ENCODE measurements at places on chromosomes 1 and 21. TPM values are rescaled to one million over a fixed set of nuclear protein-coding genes. Genes with fewer than 3 reads are reported as not detected.

- H3K27me3 ChIP-seq, result no peaks in the 10 kb centered on the region
- DNase-seq, result no peak
- peaks cover 10% of the 10 kb centered on the region for H3K36me3 ChIP-seq
- peaks cover 12% of the 10 kb centered on the region for H3K4me1 ChIP-seq
These were observed 104.0 kb upstream of the HP1BP3 start for GRCh38 chr1:20891091-20891490.

FNDC5 gene
- total RNA-seq, result 3.1 TPM

- no peaks in the 10 kb centered on the region for H3K36me3 ChIP-seq
- no peaks in the 10 kb centered on the region for H3K27me3 ChIP-seq
- no peak overlapping the region for H3K27ac ChIP-seq
- no peaks in the 10 kb centered on the region for H3K4me1 ChIP-seq
These were observed 37.1 kb upstream of the EXO1 start for GRCh38 chr1:241810769-241811405.

DNA sequence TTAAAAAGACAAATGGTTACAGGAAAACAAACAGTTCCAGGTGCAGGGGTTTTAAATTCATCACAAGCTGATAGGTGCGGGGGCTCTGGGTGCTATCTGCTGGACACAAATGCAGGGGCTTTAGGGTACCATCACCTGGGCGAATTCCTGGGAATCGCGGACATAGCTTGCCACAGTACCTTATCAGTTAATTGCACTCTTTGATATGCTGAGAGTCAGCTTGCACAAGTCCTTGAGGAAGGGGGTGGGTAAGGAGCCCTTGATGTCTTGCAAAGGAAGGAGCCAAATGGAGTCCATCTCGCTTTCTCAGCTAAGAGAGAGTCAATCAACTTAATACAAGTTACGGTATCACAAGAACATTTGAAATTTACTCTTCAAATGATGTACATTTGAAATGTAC, 25.4 kb upstream of the TMEM54 start:
- no peak for DNase-seq
- no peak overlapping the region for H3K4me3 ChIP-seq
- H3K36me3 ChIP-seq, result no peaks in the 10 kb centered on the region

TAL1 gene
- not detected for total RNA-seq

DBT gene
- 15.8 TPM for total RNA-seq

DNA sequence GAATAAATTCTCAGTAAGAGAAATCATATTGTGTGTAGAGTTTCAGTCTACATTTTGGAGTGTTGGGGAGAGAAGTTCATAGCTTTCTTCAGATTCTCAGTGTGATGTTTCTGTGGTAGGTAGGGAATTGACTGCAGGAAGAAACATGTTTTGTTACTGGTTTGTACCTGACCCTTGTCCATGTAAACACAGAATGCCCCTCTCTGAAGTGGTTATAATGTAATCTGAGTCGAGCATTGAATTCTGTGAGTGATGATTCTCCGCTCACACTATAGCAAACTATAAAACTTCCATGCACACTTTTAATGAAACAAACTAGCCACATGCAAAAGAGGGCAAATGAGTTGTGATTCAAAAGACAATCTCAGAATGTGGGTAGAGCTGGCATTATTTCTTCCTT, 433.2 kb downstream of the USP25 start:
- no peaks in the 10 kb centered on the region for H3K4me1 ChIP-seq
- no peaks in the 10 kb centered on the region for H3K27me3 ChIP-seq
- H3K36me3 ChIP-seq, result no peaks in the 10 kb centered on the region
- no peak for DNase-seq
- no peak overlapping the region for H3K4me3 ChIP-seq

GUCA2B gene
- not detected for total RNA-seq

ANKRD65 gene
- total RNA-seq, result 30.1 TPM

DNA sequence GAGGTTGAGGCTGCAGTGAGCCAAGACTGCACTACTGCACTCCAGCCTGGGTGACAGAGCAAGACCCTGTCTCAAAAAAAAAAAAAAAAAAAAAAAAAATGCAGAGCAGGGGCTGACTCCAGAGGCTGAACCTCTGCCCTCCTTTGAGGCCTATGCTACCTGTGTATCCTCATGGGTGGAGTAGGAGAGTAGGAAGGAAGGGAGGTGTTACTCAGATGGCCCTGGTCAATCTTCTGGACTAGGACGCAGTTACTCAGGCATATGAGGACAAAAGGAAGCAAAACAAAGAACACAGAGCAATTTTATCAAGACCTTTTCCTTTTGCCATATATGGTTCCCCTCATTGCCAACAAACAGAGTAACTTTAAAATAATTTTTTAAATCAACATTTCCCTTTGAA, 35.2 kb downstream of the TGFBR3 start:
- peaks cover 27% of the 10 kb centered on the region for H3K36me3 ChIP-seq
- H3K4me1 ChIP-seq, result peaks cover 74% of the 10 kb centered on the region

C1orf141 gene
- not detected for total RNA-seq

PGLYRP3 gene
- total RNA-seq, result not detected

- H3K36me3 ChIP-seq, result no peaks in the 10 kb centered on the region
- peaks cover 68% of the 10 kb centered on the region for H3K4me1 ChIP-seq
These were observed 407 bp upstream of the PIGV start for GRCh38 chr1:26787381-26787705.

- H3K4me3 ChIP-seq, result no peak overlapping the region
- no peak for DNase-seq
- H3K36me3 ChIP-seq, result peaks cover 6% of the 10 kb centered on the region
These were observed 26.0 kb downstream of the CCDC18 start for GRCh38 chr1:93206567-93206954.

GRCh38 chr1:183734543-183735036, 70.3 kb upstream of the RGL1 start:
- H3K4me1 ChIP-seq, result peaks cover 45% of the 10 kb centered on the region
- no peak overlapping the region for H3K4me3 ChIP-seq
- DNase-seq, result no peak
- peak overlapping the region; percentile 36 for H3K27ac ChIP-seq

DNA sequence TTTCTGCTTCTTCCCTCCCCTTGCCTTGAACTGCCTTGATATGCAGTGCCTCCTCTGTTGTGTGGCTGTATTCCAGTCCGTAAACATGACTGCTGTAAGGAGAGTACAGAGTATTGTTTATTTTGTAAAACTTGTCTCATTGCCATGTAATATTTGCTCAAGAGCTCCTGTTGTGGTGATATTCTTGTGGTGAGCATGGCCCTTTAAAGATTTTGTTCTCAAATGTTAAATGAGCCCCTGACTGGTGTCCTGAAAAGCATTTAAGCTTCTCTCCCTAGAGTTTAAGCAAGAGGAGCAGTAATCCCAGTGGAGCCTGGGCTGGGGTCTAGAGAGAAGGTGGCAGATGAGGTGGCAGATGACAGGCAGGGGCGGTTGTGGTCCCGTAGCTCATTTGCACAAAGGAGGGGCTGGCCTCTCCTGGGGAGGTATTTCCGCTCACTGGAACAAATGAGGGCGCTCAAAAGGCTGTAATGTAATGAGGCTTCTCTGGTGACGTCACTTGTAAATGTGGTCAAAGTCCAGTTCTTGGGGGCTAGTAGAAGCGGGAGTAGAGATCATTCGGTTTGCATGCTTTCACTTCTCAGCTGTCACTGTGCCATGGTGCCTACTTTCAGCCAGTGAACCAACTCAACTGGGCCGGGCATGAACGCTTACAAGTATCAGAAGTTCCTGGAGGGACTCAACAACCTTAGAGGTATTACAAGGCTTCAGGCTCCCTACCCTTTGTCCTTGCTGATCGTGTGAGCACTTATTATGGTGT, 46.0 kb upstream of the MACF1 start:
- H3K36me3 ChIP-seq, result peaks cover 3% of the 10 kb centered on the region
- peaks cover 69% of the 10 kb centered on the region for H3K4me1 ChIP-seq
- H3K27me3 ChIP-seq, result no peaks in the 10 kb centered on the region
- H3K4me3 ChIP-seq, result peak overlapping the region; percentile 69

- no peaks in the 10 kb centered on the region for H3K36me3 ChIP-seq
- H3K4me3 ChIP-seq, result no peak overlapping the region
- no peaks in the 10 kb centered on the region for H3K4me1 ChIP-seq
- no peaks in the 10 kb centered on the region for H3K27me3 ChIP-seq
These were observed 426.5 kb upstream of the BRINP3 start for GRCh38 chr1:190904091-190904695.

RIPK4 gene
- 5.3 TPM for total RNA-seq

DNA sequence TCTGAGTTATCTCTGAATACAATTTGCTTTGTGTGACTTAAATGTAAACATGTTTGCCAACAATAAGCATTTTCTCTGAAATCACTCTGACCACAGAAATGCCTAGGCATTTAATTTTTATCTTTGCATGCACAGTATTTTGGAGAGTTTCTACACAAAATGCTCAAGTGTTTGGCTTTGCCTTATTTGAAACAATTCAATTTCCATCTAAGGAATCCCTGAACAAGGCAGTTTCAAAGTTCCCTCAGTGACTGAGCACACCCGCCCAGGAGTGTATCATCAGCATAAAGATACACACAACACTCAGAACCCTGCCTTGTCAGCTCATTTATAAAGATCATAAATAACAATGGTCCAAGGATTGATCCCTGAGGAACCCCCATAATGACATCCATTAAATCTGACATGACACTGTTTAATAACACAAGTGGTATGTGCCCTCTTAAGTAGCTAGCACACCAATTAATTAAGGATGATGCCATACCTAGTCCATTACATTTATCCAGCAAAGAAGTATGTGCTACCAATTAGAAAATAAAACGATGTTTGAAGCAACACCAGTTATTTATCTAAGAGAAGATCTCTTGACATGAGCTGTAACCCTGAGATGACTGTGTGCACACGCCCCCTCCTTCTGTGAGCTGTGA, 585.8 kb downstream of the ADGRL2 start:
- no peaks in the 10 kb centered on the region for H3K36me3 ChIP-seq
- no peaks in the 10 kb centered on the region for H3K4me1 ChIP-seq
- H3K27ac ChIP-seq, result no peak overlapping the region
- no peak for DNase-seq

TNFRSF8 gene
- total RNA-seq, result not detected

NTNG1 gene
- not detected for total RNA-seq

TDRD5 gene
- not detected for total RNA-seq

OR2T35 gene
- not detected for total RNA-seq

GRCh38 chr21:46179708-46180078, 4.6 kb downstream of the SPATC1L start:
- peaks cover 20% of the 10 kb centered on the region for H3K4me1 ChIP-seq
- H3K4me3 ChIP-seq, result peak overlapping the region; percentile 10
- no peak for DNase-seq
- no peaks in the 10 kb centered on the region for H3K36me3 ChIP-seq

SH2D1B gene
- not detected for total RNA-seq

GRCh38 chr1:6800745-6801144, 15.5 kb downstream of the CAMTA1 start:
- no peaks in the 10 kb centered on the region for H3K27me3 ChIP-seq
- H3K36me3 ChIP-seq, result peaks cover 1% of the 10 kb centered on the region
- no peak for DNase-seq
- H3K4me1 ChIP-seq, result peaks cover 12% of the 10 kb centered on the region

PGBD5 gene
- total RNA-seq, result 0.13 TPM

GRCh38 chr1:45891087-45891486, 87.7 kb downstream of the MAST2 start:
- H3K36me3 ChIP-seq, result 0 out of 3 replicates have a peak, but pooled peaks cover 2% of the 10 kb centered on the region
- no peak overlapping the region for H3K27ac ChIP-seq
- no peak overlapping the region for H3K4me3 ChIP-seq
- peaks cover 38% of the 10 kb centered on the region for H3K4me1 ChIP-seq
- no peak for DNase-seq

XCL1 gene
- 2.5 TPM for total RNA-seq

ADAMTS4 gene
- 0.73 TPM for total RNA-seq

ATAD3C gene
- total RNA-seq, result 3.2 TPM

Measured in HepG2 (cell line).